ENCODE measurements at places on chromosomes 12 and 14. TPM values are rescaled to one million over a fixed set of nuclear protein-coding genes. Genes with fewer than 3 reads are reported as not detected.

The DTX1 gene
- 10.1 TPM for total RNA-seq

DNA sequence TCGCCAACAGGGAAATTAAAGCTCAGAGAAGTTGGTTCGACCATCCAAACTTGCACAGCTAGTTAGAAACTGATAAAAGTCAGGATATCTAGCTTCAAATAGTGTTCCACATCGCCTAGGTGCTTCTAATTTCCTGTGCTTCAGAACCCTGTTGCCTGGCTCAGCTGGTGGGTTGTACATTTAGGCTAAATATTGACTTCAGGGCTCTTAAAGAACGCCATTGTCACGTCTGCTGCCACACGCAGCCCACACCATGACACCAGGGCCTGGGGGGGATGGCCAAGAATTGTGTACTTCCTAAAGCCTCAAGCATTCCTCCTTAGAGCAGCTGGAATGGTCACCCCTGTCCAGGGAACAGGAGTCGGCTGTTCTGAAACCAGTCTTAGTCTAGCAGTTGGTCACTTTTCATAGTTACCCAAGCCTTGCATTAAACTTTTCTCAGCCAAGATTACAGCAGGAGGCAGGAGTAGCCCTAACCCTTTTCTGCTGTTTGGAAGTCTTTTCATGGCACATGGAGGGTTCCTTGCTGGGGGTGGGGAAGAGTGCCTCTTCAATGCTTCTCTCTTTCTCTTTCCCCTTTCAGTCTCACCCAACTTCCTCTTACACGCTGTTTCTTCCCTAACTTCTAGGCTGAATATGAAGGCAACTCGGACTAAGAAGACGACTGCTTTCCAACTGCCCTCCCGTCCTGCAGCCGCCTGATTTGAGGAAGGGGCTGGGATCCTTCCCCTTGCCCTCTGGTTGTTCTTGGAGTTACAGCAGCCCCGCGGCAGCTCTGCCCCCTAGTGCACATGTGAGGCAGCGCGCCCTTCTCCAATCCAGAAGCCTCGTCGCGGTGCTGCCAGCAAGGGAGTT lies 17.1 kb downstream of the FOS start:
- DNase-seq = peak; percentile 90

- no peak for DNase-seq
Measured at GRCh38 chr12:80766897-80767296, 50.2 kb downstream of the MYF5 start.

The FAM186B gene
- total RNA-seq = 0.36 TPM

DNA sequence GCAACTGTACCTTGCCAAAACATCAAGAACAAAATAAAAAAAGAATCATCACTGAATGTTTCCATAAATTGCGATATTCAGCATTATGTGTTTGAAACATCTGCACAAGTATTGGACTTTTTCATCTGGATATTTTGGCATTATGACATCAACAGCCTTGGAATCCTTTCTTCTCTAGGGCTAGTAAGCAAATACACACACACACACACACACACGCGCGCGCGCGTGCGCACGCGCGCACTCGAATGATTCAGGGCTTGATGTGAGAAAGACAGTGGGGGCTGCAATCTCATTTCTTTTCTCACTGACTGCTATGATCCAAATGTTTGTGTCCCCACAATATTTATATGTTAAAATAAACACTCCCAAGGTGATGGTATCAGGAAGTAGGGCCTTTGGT lies 90.0 kb upstream of the SLC38A4 start:
- DNase-seq = no peak

GRCh38 chr14:96098309-96098998 lies 59.3 kb downstream of the C14orf132 start:
- DNase-seq = no peak

The VAMP1 gene
- 19.9 TPM for total RNA-seq

- no peak for DNase-seq
Measured at GRCh38 chr14:100504372-100505078, 82.7 kb downstream of the BEGAIN start.

The TOMM20L gene
- total RNA-seq = not detected

The LRRC10 gene
- total RNA-seq = not detected

DNA sequence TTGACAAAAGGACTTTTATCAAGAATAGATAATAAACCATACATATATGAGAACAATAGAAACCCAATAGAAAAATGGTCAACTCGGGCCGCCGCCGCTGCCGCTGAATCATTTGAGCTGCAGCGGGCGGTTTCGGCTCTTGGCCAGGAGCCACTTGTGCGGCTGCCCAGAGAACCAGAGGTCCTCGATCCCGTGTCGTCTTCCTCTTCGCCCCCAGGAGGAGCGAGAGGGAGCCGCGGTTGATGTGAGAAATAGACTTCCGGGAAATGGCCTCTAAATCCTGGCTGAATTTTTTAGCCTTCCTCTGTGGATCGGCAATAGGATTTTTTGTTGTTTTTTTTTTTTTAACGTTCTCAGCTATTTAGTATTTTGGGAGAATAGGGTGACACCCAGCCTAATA lies 44.8 kb downstream of the CPSF6 start:
- DNase-seq = peak; percentile 85

DNA sequence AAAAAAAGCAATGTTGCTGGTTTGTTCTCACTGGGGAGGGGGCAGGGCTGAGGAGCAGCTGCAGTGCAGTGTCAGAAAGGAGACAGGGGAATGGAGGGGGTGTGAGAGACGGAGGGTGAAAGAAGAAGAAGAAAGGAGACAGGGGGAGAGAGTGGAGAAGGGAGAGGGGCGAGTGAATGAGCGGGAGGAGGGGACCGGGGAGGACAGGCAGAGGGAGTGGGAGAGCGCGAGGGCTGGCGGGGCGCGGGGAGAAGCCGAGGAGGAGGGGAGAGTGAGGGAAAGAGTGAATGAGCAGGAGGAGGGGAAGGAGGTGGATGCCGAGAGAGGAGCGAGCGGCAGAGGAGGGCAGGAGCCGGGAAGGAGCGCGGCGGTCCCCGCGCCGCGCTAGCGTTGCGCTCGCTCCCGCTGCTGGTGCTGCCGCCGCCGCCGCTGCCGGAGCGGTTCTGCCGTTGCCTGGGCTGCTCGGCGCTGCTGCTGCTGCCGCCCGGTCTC lies at the start of gene NOVA1:
Gene NOVA1 (minus strand): TSS at position 445 of the 492 bp plus-strand sequence. CDS start 597 bp downstream, outside the sequence.
- DNase-seq = no peak

Data from sciatic nerve (tissue), 2 donors.